DMS79 treated with DMSO at 0.1 percent for 48 hours (cell line): ENCODE measurements at places on chromosomes 1 and 21.

GRCh38 chr1:18631496-18632217 lies 1.0 kb downstream of the PAX7 start:
- no peak for DNase-seq

- no peak for DNase-seq
Observed at GRCh38 chr1:160214481-160215140, 9.4 kb downstream of the PEA15 start.

GRCh38 chr1:39491146-39491921 lies at the start of gene BMP8A:
Gene BMP8A (plus strand): TSS chr1:39491636. CDS start chr1:39491992, 356 bp downstream.
- peak; percentile 76 for DNase-seq

DNA sequence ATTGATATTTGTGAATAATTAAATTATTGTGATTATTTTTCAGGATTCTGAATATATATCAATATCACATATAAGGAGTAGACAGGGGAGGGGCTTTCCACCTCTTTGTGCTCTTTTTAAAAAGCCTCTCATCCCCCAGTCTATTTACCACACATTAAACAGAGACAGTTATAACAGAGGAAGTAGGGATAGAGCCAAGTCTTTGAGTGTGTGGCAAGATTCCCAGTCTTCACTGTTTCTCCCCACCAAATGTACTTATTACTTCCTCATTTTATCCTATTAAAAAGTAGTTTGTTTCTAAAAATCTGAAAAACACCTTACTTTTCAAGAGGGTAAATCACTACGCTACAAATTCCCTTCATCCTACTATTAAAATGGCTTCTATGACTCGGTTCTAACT lies 46.7 kb downstream of the EPS15 start:
- no peak for DNase-seq

- peak; percentile 67 for DNase-seq
Observed at GRCh38 chr1:203649999-203650836, 23.6 kb downstream of the ATP2B4 start.

- DNase-seq = no peak
Observed at GRCh38 chr1:241715956-241716355, 63.9 kb downstream of the WDR64 start.

DNA sequence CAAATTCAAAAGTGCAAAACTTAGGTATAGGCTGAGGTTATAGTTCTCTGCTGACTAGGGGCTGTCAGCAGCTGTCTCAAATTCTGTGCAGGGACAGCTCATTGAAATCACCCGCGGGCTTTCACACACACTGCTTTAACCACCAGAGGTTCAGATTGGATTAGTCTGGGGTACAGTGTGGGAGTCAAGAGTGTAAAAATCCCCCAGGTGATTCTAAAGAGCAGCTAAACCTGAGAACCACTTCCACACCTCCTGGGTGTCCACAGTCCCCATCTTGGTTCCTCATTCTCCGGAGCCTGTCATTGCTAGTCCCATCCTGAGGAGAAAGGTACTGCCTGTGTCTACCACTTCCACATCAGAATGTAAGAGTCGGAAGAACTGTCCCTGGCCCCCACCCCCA lies 9.9 kb upstream of the TDRD10 start:
- DNase-seq = no peak

DNA sequence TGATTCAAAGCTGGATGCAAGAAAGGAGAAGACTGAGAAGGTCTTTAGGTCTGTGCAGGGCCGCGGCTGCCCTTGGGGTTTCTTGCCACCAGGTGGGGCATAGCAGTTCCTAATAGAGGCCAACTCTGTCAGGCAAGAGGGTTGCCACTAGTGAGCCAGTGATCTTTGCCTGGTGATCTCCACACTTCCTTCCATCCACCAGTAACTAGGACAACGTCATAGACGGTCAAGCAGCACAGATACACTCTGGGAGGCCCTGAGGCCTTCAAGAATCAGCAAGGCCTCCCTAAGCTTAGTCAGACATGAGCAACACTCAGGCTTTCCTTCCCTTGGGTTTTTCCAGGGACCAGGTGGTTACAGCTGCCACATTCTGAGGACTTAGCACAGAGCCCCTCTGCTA lies 32.9 kb upstream of the ATP2B4 start:
- no peak for DNase-seq

DNA sequence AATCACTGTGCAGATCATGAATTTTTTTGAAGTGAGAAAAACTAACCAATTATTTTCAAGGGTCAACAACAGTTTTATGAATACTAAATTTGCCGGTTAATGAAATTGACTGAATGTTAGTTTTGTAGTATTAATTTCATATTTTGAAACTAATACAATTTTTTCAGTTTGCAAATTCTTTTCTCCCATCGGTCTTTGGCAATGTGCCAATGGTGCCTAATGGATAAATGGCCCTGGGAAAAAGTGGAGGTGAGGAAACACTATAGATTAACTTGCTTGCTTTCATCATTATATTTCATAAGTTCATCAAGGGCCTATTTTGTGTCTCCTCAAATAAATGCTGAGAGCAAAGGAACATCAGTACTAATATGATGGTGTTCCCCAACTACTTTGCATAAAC lies 4.1 kb downstream of the C1orf141 start:
- DNase-seq = no peak

GRCh38 chr1:182718311-182718710 lies 33.9 kb upstream of the RGS8 start:
- DNase-seq = no peak

GRCh38 chr1:235953801-235954200 lies 87.1 kb upstream of the LYST start:
- no peak for DNase-seq

DNA sequence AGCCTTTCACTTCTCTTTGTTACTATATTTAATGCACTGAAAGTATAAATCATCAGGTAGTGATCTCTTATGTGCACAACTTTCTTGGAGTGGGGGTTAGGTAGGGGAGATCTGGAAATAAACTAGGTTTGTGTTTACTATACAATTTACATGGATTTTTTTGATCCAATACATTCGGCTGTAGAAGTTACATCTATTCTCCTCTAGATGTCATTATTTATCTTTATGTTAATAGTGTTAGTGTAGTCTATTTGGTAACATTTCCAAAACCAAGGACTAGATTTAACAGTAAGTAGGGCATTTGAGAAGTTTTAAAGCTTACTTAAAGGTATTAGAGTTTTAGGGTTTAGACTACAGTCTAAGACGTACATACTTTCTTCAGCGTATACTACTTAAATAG lies 5.4 kb downstream of the VPS45 start:
- peak; percentile 21 for DNase-seq

DNA sequence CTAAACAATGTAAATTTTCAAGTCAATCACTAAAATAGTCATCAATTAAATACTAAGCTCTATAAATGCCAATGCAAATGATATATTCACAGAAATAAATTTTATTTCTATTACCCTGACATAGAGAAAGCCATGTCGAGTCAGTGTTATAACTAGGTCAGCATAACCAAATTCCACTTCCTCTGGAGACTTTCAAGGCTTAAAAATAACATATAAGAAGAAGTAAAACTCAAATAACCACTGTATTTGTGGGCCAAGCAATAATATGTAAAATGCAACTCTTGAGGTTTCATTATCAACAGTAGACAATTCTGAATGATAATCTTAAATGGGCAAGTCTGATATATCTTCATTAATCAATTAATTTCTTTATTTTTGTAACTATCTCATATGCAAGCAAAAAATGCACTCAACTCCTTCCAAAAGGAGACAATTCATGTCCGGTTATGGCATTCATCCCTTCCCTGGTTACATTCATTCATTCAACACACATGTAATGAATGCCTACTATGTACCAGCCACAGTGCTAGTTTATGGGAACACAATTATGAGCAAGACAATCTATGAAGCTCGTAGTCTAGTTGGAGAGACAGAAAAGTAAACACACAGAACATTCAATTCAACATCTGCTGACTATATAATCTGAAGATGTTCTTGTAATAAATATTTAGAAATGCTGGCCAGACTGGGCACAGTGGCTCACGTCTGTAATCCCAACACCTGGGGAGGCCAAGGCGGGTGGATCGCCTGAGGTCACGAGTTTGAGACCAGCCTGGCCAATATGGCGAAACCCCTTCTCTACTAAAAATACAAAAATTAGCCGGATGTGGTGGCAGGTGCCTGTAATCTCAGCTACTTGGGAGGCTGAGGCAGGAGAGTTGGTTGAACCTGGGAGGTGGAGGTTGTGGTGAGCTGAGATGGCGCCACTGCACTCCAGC lies 37.1 kb upstream of the CAP1 start:
- no peak for DNase-seq
